A549 treated with DMSO at 1 μM for 4 hours (cell line): ENCODE measurements at places on chromosomes 5 and 9. TPM values are rescaled to one million over a fixed set of nuclear protein-coding genes. Genes with fewer than 3 reads are reported as not detected.

STK32A gene
- 0.13 to 0.83 TPM (median 0.24 TPM) in 5 replicates for total RNA-seq

DNAJB5 gene
- 3.7 to 5.4 TPM (median 4.8 TPM) in 5 replicates for total RNA-seq

SLC6A3 gene
- 0.09 to 0.25 TPM (median 0.10 TPM) in 5 replicates for total RNA-seq

PCDHGA8 gene
- total RNA-seq = 0.02 to 0.03 TPM (median 0.02 TPM) in 3 of 5 replicates, not detected in the others

PRRX2 gene
- 2.8 to 7.8 TPM (median 5.9 TPM) in 5 replicates for total RNA-seq

CAVIN4 gene
- 0.25 to 0.77 TPM (median 0.53 TPM) in 5 replicates for total RNA-seq

SPATA31A3 gene
- total RNA-seq = not detected in 5 replicates

SPINK1 gene
- 0.37 to 1.4 TPM (median 0.92 TPM) in 5 replicates for total RNA-seq

SLC34A1 gene
- total RNA-seq = 0.04 TPM in 1 of 5 replicates, not detected in the others

CSF2 gene
- 0.49 to 1.2 TPM (median 0.52 TPM) in 5 replicates for total RNA-seq
